ENCODE measurements at places on chromosomes 12 and 14.

GRCh38 chr12:30308010-30308717, 387.5 kb downstream of the IPO8 start:
- DNase-seq: no peak

DNA sequence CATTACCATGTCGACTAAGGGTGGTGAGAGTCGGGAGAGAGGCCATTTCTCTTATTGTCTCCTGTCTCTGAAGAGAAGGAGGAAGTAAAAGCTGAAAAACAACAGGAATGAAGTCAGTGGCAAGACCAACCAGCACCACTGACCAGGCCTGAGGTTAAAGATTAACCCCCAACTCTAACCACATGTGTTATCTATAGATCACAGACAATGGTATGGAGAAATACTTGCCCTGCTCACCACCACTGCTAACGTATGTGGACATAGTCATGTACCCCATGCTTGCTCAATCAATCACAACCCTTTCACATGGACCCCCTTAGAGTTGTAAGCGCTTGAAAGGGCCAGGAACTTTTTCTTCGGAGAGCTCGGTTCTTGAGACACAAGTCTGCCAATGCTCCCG, 690.9 kb upstream of the LMO3 start:
- no peak for DNase-seq

- no peak for DNase-seq
Measured at GRCh38 chr14:73634011-73634833, 10.6 kb upstream of the DNAL1 start.

- DNase-seq: no peak
Measured at GRCh38 chr12:101581190-101581589, 13.6 kb upstream of the MYBPC1 start.

DNA sequence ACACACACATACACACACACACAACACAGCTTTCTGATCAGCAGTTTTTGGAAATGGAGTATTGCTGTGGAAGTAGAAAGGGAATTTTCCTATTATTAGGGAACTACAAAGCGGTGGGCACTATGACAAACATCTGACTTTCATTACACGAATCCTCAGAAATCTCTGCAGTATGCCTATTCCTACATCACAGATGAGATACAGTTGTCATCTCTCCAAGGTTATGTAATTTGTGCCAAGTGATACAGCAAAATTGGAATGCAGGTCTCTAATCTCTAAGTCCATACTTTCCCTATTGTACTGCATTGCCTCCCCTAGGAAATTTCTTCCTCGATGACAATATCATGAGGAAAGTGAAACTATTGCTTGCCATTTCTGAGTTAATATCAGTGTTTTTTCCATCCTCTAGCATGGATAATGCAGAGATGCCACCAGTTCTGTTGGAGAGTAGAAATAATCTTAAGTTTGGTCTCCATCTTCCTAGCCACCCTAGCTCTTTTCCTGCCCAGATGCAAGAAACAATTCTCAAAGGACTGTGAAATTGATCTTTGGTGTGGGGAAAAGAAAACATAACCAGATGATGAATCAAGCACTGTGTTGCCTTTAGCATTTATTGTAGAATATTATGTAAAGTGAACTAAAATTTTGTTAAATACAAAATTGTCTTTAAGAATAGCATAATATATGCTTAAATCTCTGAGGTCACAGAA, 94.7 kb downstream of the ERGIC2 start:
- no peak for DNase-seq

DNA sequence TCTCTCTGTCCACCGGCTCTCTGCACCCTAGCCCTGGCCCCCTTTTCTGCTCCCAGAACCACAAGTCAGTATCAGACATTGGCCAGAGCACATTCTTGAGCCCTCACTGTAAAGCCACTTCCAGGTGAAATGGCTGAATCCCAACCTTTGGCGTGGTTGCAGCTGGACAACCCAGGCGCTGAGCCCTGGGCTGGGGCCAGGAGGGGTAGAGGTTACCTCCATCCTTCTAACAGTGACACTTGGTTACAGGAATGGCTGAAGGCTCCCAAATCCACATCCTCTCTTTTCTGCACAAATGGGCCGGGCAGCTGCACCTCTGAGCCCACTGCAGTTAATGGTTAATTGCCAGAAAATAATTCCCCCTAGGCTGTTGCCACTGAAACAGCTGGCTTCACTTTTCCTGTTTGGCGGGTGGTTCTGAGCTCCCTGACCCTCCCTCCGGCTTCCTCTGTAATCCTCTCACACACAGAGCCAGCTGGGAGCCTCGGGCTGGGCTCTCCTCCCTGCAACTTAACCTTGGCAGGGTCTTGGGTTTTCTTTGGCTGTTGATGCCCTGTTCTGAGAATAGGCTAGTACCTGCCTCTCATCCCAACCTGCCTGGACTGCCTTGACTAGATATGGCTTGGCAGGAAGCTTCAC, 44.1 kb downstream of the TSPAN11 start:
- DNase-seq: no peak

- DNase-seq: no peak
Measured at GRCh38 chr12:84069198-84069597, 843.4 kb downstream of the SLC6A15 start.

GRCh38 chr12:111776836-111777344, 10.2 kb downstream of the ALDH2 start:
- DNase-seq: no peak

DNA sequence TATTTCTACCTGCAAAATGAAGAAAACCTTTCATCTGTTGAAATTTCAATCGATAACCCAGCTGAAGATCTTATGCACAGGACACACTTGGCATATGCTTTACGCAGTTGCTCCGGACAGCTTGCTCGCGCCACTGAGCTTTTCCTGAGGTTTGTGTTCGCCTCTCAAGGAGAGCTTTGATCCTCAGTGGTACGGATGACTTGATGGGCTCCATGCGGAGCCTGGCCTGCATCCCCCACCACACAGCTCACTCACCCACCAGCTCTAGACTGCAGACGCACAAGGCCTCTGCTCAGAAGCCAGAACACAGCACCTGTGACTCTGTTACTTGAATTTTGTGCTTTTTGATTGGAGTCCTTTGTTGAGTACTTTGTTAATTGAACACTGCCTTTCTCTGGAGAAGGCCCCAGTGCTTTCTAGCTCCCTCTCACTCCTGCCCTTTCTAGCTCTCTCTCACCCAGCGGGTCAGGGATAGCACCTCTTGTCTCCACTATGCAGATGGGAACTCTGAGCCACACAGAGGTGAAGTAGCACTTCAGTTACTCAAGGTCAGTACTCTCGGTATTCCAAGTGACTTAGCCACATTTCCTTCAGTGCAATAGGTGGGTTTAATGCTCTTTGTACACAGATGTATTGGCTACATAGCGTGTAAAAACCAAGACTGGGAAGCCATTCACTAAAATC, 52.1 kb downstream of the TBC1D30 start:
- no peak for DNase-seq

DNA sequence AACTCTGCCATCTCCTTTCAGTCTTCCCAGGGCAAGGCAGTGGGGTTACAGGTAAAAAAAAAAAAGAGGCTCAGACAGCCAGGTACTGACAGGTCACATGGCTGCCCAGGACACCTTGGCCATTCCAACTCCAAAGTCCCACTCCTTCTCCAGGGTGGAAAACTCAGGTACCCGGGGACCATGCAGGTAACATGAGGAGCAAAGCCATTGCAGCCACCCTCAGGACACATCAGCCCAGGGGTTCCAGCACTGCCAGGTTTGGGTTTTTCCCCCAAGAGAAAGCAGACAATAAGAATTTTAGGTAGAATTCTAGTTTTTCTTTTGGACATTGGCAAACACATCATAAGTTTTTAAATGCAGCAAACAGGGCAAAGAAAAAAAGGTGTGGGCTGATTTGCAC, 15.3 kb downstream of the FAM222A start:
- no peak for DNase-seq
